ENCODE measurements at places on chromosomes 1 and 21.
A peak's percentile ranks its signal among the peaks of the same experiment; 100 is the strongest.

- no peak for DNase-seq
These were observed 29.1 kb downstream of the DNAJC11 start for GRCh38 chr1:6672558-6672957.

DNA sequence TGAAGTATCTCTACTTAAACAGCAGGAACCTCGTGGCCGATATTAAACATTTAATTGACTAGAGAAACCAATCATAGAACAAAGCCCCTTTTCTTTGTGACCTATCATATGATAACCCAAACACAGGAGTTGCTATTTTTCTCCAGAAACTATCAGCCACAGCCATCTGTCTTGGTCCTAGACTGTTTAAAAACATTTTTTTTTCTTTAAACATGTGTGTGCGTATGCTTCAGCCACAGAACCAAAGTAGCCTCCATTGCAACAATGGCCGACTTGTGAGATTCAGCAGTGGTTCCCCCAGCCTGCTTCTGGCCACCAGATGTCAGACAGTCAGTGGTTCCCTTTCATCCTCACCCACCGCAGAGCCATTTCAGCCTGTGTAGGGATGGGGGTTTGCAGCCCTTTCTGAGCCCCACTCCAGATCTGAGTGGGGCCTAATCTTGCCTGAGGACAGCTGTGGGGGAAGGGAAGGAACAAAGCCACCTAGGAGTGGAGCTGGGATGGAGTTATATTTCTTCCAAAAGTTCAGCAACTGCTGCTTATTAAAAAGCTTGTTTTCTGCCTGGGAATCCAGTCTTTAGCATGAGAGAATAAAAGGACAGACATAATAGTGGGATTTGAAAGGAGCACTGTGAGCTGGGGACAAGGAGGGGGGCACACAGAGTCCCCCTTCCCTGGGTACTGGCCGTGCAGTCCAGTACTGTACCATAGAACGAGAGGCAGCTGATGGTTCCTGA, 11.7 kb upstream of the IGSF3 start:
- no peak for DNase-seq

DNA sequence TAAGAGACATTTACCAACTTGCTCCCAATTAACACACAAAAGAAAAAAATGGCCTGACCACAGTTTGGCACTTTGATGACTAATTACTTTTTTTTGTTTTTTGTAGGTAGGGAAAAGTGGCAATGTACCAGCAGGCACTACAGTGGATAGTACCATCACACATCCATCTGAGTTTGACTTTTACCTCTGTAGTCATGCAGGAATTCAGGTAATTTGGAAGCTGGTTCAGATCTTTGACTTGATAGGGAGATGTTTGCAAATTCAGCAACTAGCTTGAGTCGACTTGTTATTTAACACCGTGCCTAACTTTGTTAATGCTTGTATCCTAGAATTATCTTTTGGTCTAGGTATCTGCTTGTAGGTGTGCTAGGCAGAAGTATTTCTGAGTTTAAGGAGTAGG, 33.0 kb upstream of the AGO1 start:
- no peak for DNase-seq

GRCh38 chr1:115277276-115277675, 60.8 kb downstream of the NGF start:
- no peak for DNase-seq

- DNase-seq: peak; percentile 62
These were observed 5.7 kb upstream of the TPRG1L start for GRCh38 chr1:3618881-3619671.

GRCh38 chr21:43626390-43626789, 32.9 kb downstream of the HSF2BP start:
- DNase-seq: no peak

- no peak for DNase-seq
These were observed 210.7 kb upstream of the TMPRSS15 start for GRCh38 chr21:18614303-18614702.

DNA sequence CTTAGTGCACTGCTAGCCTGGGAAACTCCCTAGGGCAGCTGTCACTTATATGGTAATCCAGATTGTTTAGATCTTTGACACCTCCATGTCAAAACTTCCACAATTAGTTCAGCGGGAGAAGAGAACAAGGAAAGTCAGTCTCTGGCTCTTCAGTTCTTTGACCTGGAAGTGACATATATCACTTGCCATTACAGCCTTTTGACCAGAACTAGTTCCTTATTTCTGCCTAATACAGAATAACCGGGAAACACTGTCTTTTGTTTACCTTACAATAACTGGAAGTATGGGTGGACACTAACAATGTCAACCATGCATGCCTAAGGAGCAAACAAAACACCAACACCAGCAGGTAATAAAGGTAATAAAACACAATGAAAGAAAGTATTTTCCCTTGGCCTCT, 68.3 kb downstream of the C4BPA start:
- no peak for DNase-seq

GRCh38 chr1:231232870-231233734, 7.9 kb upstream of the GNPAT start:
- no peak for DNase-seq

DNA sequence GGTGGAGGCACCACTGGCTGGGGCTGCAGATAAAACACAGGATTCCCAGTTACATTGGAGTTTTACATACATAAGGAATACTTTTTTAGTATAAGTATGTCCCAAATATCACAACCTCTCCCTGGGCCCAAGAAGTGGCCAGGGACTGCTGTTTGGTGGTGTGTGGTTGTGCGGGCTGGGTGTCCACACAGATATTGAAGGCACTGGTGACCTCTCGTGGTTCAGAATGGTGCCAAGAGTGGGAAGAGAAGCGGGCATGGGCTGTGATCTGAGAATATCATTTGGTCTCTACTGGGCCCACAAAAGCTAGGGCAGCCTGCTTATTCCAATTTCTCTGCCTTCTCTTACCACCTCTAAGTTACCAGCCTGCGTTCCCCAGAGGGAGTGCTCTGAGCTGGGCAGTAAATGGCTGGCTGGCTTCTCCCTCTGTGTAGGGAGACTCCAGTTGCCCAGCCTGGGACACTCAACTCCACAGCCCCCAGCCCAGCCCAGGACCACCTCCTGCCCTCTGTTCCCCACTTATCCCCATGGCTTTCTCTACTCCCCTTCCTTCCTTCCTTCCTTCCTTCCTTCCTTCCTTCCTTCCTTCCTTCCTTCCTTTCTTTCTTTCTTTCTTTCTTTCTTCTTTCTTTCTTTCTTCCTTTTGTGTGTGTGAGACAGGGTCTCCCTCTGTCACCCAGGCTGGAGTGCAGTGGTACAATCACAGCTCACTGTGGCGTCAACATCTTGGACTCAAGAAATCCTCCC, 42.8 kb upstream of the RD3 start:
- DNase-seq: no peak

- DNase-seq: no peak
These were observed 19.5 kb downstream of the USP24 start for GRCh38 chr1:55195521-55196233.

GRCh38 chr1:110643879-110644472, 30.8 kb downstream of the KCNA3 start:
- no peak for DNase-seq

GRCh38 chr1:50027794-50028193, 4.0 kb upstream of the AGBL4 start:
- DNase-seq: no peak

DNA sequence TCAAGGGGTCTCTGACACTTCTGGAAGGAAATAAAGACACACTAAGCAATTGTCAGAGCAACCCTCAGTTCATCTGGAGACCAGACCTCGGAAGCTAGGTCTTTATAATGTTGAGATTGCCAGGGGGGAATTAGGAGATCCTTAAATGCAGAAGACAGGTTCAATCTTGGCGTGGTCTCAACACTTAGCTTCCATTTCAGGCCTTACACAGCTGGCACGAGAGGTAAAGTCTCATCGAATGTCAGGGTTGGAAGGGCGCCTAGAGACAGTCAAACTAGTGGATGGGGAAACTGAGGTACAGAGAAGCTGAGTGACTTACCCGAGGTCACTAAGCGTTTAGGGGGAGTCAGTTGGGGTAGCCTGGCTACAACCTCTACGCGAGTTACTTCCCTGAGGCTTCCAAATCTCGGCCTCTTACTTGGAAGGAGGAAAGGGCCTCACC, 562 bp upstream of the EPB41 start:
- DNase-seq: no peak

DNA sequence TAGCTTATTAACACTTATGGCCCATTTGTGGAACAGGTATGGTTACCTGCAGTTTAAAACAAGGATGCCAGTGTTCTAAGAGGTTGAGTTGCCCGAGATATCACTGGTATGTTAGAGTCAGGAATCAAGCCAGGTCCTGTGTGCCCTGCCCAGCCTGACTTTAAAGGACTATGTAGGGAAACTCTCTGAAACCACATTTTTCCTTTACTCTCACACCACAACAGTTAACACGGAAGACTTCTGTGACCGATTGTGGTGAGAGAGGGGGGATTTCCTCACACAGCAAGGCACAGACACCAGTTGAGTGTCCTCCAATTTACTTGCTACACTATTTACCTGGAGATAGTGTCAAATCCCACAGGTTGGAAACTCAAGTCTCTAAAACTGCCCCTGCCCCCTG, 47.8 kb downstream of the UCK2 start:
- no peak for DNase-seq

DNA sequence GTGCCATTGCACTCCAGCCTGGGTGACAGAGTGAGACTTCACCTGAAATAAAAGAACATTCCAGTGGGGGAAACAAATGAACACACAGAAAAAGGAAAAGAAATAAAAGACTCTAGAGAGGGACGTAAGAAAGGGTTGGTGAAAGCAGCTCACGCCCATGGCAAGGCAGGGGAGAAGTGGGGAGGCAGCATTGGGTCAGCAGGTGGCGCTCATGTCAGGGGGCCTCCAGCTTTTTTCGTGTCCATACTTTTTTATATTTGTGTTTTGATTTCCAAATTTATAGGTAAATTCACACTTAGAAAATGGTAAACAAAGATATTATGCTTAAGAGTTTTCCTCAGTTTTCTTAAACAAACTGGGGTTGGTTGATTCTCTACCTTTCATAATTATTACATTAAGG, 45.5 kb downstream of the VPS13D start:
- no peak for DNase-seq

GRCh38 chr1:115717541-115717940, 51.0 kb downstream of the CASQ2 start:
- no peak for DNase-seq

- DNase-seq: no peak
These were observed 146.7 kb upstream of the HMGB4 start for GRCh38 chr1:33716976-33717688.

DNA sequence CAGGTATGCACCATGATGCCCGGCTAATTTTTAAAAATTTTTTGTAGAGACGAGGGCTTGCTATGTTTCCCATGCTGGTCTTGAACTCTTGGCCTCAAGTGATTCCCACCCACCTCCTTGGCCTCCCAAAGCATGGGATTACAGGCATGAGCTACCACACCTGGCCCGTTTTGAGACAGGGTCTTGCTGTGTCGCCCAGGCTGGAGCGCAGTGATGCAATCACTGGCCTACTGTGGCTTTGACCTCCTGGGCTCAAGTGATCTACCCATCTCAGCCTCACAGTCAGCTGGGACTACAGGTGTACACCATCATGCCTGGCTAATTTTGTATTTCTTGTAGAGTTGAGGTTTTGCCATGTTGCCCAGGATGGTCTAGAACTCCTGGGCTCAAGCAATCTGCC, 7.5 kb upstream of the SH3D21 start:
- DNase-seq: no peak

DNA sequence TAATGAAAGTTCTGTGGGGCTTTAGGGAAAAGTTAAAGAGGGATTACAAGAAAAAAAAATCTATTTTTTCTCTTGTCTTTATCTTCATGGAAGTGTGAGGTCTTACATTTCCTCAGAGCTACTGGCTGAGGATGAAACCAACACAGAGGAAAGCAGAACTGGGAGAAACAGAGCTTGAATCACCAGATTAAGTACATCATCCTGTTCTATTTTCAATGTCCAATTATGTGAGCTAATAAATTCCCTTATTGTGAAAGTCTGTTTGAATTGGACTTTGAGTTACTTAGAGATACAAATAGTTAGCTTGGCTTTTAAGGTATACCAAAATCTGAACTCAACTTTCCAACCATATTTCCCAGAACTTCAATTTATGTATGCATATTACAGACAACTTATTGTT, 69.2 kb downstream of the LPGAT1 start:
- DNase-seq: no peak

DNA sequence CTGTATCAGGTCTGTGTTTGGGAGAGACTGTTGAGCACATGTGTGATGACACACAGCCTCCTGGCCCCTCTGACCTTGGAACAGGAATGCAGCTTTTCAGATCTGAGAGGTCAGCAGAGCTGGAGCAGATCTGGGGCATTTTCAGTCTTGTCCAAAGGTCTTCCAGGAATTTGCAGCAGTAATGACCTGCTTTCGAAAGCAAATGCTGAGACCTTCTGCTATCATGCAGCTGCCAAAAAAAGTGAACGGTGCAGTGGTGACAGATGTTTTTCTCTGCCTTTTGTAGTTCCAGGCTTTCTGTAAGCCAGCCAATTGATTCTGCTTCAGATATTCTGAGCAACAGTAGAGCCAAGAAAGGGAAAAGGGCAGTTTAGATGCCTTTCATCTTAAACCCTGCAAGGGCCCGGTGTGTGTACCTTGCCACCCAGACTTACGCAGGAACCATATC, 137.8 kb upstream of the COA6 start:
- DNase-seq: no peak

GRCh38 chr21:29018540-29018939, 609 bp downstream of the RWDD2B start:
- DNase-seq: no peak

- no peak for DNase-seq
These were observed 83.4 kb upstream of the ABCD3 start for GRCh38 chr1:94334764-94335163.

DNA sequence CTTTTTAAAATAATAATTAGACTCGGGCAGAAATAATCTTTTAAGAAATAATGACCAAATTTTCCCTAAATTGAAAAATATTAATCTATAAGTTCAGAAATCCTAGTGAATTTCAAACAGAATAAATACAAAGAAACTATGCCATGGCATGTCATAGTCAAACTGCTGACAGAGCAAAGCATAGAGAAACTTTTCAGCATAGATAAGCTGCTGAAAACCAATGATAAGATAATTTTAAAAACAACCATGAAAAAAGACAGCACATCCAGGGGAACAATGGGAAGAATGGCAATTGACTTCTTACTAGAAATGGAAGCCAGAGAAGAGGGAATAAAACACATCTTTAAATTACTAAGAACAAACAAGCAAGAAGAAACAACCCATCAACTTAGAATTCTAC, 19.8 kb downstream of the CD1D start:
- DNase-seq: no peak

GRCh38 chr21:36079010-36079649, 9.3 kb downstream of the CBR1 start:
- no peak for DNase-seq

DNA sequence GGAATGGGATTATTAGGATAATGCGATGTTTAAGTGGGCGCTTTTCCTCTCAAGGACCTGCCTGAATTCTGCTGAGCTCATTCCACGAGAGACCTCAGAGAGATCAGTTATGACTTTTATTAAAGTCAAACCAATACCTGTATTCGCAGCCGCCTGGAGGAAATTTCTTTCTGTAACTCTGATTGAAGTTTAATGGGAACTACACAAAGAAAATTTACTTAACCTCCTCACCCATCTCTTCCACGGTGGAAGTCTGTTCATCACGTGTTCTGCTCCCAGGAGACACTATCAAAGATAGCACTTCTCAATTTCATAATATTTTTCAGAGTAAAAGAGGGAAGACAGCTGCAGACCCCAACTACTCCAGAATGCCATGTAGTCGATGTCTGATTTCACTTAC, 334.7 kb upstream of the POU3F1 start:
- DNase-seq: no peak

GRCh38 chr1:172185211-172185610, 235.3 kb upstream of the C1orf105 start:
- no peak for DNase-seq

GRCh38 chr1:156124557-156125483, 10.3 kb downstream of the LMNA start:
- DNase-seq: no peak

GRCh38 chr1:44721485-44722361, 9.2 kb downstream of the RNU5D-1 start:
- peak; percentile 61 for DNase-seq
